ENCODE measurements at places on chromosomes 11 and 22.

DNA sequence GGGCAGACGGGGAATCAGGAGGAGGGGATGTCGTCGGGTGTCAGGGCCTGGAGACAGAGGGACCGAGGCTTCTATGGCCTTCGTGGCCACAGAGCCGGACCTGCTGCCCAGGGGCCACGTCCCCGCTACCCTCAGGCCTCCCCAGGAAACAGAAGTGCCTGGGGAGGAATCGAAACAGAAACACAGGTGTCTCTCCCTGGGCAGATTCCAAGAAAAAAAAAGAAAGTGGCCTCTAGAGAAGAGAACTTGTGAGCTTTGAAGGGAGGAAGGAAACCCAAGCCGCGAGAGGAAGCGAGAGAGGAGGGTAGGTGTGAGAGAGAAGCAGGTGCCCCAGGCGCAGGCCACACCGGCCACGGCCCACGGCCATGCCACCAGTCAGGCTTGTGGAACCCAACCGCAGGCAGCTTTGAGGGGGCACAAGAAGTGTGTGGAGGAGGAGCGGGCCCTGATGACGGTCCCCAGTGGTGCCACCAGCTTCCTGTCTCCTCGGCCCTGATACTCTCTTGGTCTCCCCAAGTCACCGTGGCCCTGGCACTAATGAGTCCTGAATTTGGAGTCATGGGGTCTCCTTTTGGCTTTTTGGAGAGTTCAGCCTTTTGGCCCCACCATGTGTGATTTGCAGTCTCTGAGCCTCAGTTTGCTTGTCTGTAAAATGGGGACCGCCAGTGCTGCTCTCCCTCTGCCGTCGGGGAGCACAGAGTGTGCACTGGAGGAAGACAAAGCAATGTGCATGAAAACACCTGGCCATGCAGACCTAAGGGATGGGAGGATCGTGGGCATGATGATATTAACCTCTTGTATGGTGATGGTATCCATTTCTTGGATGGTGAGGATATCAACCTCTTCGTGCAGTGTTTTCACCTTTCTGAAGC lies 25.2 kb downstream of the LIF start:
- no peak for DNase-seq

DNA sequence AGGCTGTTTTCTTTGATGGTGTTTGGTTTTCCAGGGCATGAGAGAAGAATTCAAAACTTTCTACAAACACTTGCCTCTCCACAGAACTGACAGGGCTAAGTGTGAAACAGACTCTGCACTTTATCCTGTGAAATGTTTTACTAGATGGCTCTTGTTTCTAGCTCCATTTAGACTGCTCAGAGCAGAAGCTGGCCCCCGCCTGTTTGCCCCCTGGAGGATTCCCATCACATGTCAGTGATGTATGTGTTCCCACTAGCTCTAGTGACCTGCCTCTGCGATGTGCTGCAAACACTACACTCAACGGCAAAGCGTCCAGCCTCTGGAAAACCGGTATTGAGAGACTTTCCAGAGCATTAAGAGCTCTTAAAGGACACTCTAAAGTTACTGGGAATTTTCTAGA lies 41.4 kb upstream of the PCF11 start:
- DNase-seq = no peak

DNA sequence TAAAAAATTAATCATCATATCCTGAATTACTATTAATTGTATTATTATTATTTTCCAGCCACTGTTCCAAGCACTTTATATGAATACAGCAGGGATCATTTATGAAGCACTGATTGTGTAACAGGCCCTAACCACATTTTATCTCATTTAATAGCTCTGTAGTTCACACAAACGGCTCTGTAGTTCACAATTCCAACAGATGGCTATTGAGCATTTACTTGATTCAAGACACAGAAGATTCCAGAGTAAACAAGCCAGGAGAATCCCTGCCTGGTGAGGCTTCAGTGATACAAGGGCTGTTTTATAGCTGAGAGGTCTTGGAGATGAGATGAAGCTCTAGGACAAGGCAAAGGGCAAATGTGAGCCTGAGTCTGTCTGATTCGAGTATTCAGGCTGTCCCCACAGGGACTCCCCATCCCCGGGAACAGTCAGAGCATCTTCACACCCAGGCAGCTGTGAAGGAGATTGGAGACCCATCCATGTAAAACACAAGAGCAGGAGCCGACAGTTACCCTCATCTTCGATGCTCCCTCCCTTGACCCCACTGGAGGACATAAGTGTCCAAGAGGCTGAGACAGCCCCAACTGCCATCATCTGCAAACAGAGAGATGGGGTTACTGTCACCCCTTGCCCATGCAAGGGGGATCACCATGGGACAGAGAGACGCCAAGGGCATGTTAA lies 222.5 kb downstream of the MN1 start:
- DNase-seq = no peak

DNA sequence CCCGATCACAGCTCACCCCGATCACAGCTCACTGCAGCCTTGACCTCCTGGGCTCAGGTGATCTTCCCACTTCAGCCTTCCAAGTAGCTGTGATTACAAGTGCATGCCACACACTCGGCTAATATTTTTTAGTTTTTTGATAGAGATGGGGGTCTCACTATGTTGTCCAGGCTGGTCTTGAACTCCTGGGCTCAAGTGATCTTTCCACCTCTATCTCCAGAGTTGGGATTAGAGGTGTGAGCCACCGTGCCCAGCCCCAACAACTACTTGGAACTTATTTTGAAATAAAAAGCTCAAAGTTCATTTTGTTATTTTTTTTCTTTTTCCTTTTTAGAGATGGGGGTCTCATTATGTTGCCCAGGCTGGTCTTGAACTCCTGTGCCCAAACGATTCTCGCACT lies 27.8 kb upstream of the SLC25A1 start:
- no peak for DNase-seq

- no peak for DNase-seq
These were observed 37.3 kb downstream of the FLI1 start for GRCh38 chr11:128731041-128731663.

DNA sequence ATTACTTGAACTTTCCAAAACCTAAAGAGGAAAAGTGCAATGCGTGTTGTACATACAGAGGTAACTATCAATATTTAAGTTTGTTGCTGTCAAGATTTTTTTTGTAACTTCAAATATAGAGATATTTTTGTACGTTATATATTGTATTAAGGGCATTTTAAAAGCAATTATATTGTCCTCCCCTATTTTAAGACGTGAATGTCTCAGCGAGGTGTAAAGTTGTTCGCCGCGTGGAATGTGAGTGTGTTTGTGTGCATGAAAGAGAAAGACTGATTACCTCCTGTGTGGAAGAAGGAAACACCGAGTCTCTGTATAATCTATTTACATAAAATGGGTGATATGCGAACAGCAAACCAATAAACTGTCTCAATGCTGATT lies 2.1 kb downstream of the ADM start:
- no peak for DNase-seq

GRCh38 chr22:50041361-50042065 lies 16.6 kb downstream of the TTLL8 start:
- no peak for DNase-seq

DNA sequence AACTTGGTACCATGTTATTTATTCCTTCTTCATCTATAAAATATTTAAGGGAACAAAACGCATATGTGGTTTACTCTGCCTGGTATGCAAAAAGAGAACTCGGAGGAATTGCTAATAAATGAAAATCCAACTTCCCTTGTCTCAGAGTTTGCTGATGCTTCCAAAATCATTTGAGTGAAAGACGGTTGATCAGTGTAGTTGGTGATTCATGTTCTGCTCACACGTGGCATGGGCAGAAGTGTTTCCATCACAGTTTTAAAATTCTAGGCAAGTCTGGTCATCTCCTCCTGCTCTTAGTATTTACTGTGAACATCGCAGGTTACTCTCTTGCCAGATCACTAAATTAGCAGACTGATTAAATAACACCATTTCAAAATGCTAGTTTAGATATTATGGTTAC lies 11.9 kb upstream of the PARVB start:
- DNase-seq = no peak

DNA sequence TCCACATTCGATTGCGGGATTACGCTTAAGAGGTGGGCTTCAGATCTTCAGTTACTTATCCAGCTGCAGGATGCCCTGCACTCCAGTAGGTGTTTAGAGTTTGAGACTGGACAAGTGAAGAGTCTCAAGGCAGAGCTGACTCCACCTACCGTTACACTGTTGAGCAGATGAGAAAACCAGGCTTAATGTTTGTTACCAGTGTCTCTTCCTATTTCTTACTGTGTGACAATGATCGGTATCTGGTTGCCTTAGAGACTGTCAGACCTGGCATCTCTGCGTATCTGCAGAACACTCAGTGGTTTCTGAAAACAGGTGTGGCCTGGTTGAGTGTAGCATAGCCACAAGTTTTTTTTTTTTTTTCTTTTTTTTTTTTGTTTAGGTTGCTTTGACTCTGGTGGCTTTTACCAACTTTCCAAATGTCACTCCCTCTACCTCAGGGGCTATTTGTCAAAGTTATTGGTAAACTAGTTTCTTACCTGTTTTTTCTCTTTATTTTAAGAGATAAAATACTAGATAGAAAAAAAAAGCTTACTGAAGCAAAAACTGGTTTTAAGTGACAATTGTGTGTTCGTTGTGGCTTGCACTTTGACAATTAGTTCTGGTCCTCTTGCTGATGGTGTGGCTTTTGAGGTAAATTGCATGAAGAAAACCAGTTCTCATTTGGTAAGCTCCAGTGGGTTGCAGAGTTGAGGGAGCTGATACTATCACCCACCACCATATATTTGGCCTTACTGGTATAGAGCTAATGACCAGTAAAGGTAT lies 284.8 kb downstream of the ETS1 start:
- DNase-seq = no peak

DNA sequence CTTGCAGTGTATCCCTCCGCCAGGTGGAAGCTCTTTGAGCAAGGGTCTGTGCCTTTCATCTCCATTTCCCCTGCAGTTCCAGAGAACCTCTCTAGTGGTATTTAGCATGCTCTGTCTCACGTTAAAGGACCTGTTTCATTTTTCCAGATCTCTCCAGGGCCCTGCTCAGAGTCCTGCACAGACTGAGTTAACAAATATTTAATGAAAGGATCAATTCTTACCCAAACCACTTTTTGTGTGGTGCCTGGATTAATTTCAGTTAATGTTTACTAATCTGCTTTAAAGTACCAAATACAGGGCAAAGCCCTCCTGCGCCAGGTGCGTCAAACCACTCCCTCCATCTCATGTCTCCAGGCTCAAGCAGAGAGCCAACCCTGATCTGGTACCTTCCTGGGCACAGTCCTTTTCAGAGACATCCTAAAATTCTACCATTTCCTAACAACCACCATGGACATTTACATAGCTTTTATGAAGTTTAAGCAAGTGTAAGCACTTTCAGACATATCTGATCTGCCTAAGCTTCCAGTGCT lies 18.7 kb upstream of the ACER3 start:
- no peak for DNase-seq

DNA sequence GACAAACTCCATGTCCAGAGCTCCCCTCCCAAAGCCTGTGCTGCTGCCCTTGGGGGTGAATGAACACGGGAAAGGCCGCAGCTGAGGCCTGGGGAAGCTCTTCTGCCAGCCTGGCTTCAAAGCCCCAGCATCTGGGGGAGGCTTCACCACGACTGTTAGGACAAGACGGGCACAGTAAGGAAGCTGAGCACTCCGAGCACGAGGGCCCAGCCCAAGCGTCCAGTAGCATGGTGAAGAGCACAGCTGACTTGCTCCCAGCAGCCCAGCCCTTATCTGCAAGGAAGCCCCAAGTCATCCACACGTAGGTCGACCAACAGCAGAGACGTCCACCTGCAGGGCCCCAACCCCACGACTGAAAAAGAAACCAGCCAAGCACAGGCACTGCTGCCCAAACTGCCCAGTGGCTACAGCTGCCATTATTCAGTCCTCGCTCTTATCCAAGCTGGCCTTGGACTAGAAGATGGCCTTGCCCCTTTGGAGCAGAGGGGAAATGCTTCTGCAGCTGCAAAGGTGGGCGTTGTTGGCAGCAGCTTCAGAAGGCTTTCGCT lies 62.5 kb downstream of the SHANK2 start:
- no peak for DNase-seq

GRCh38 chr22:50604256-50605001 lies 3.8 kb downstream of the MAPK8IP2 start:
- DNase-seq = no peak

DNA sequence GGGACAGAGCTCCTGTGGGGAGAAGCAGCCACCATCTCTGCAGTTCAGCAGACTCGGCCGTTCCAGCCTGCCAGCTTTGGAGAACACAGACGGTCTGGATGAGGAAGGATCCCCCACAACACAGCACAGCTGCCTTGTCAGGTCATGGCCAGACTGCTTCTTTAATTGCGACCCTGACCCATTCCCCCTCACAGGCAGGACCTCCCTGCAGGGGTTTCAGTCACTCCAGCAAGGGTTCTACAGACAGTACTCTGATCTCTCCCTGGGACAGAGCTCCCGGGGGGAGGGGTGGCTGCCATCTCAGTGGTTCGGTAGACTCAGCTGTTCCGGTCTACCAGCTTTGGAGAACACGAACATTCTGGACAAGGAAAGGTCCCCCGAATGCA lies 173.5 kb downstream of the TTC28 start:
- DNase-seq = no peak

DNA sequence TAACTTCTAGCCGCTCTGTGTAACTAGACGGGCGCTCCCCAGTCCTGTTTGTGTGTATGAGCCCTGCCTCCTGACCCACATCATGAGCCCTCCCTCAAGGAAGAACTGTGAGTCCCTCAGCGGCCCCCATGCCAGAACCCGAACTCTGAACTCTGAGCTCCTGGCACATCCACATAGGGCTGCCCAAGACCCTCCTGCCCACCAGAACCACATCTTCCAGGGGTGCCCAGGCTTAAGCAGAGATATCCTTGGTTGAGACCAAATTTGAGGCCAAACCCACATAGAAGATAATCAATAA lies 3.0 kb downstream of the TRIM29 start:
- no peak for DNase-seq

DNA sequence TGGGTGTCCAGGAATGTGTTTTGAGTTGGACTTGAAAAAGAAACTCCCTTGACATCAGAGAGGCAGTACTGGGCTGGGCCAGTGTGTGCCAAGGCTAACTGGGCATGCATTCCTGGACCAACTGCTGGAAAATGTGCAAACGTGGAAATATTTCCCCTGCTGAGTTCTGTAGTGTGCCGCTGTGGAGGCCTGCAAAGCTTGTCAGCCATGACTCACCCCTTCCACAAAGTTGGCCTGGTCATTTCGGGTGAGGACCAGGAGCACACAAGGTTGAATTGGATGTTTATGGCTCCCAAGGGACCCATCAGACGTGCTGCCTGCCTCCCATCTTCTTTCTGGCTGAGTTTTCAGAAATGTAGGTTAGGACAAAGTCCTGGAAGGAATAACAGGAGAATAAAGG lies 513.1 kb downstream of the MIAT start:
- no peak for DNase-seq

- DNase-seq = no peak
These were observed 85.5 kb upstream of the WNT11 start for GRCh38 chr11:76291576-76292526.

GRCh38 chr11:27238811-27239210 lies 124.2 kb downstream of the CCDC34 start:
- no peak for DNase-seq

GRCh38 chr11:60221181-60221580 lies 21.8 kb downstream of the MS4A4E start:
- no peak for DNase-seq

DNA sequence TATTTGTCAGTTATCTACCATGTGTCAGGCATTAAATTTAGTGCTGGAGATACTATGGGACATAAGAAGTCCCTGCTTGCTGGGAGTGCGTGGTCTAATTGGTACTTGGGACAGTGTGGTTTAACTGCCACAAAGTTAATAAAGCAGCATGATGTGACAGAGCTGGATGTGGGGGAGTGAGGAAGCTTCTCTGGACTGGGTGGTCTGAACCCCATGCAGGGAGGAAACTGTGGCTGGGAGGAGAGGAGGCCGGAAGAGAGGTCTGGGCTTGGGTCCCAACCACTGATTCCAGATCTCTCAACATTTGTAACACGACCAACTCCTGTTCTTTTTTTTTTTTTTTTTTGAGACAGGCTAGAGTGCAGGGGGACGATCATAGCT lies 37.1 kb downstream of the ST3GAL4 start:
- DNase-seq = no peak

Measured in activated B cell treated with CpG ODN at 0.5 μM for 24 hours (primary cell).